T-helper 9 cell (primary cell): ENCODE measurements at places on chromosomes 5 and 9.

DNA sequence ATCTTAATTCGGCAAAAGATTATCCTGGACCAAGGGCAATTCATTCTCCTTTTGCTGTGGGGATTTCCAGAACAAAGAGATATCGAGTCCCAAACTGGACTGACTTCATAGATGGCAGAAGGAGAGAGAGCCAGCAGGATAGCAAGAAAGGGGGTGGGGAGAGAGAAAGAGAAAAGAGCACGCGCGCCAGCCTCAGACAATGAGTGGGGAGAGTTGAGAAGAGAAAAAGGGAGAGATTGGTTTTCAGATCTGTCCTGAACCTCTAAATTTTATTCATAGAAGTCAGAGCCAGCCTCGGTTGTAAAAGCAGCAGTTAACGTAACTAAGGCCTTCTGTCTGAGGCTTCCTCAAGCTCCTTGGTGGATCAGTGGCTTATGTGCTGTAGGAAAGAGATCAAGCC is 55.3 kb upstream of the ALDH1B1 start:
- no peak for DNase-seq

DNA sequence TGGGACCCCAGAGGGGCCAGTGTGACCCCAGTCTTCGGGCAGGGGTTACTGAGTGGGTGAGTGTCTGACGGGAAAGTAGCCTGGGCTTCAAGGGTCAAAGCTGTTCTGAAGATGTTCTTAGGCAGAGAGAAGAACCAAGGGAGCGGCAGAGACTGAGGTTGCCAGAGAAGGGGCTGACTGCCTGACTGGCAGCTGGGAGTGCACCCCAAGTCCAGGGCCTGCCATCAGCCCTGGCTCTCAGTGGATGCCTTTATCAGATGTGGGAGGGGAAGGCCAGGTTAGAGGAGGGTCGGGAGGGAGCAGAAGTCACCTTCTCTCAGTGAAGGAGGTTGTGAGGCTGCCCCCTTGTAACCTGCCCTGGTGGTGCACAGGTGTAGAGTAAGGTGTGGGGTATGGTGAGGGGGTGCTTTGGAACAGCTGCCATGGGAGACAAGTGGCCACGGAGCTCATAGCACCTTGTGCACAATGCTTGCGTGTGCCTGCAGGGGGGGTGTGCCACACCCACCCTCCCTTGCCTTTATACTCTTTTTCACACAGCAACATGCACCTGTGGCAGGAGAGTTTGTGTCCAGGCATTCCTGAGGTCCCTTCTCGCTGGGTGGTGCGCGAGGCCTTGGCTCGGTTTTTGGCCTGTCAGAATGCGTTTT is 18.9 kb downstream of the RALGPS1 start:
- no peak for DNase-seq

DNA sequence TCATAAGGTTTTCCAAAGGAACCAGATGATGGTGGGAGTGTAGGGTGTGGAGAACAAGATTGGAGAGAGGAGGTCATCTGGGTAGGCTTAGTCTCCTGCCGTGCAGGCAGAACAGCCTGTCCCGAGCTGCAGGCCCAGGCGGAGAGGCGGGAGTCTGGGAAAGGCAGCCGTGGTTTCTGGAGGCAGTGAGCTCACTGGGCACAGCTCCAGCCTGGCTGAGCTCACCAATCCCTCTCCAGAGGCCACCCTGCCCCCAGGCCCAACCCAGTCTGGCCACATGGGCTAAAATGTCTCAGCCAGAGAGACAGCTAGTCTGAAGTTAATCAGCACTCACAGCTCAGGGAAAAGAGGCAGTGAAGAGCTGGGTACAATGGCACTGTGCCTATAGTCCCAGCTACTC is 12.3 kb downstream of the P4HA2 start:
- no peak for DNase-seq

DNA sequence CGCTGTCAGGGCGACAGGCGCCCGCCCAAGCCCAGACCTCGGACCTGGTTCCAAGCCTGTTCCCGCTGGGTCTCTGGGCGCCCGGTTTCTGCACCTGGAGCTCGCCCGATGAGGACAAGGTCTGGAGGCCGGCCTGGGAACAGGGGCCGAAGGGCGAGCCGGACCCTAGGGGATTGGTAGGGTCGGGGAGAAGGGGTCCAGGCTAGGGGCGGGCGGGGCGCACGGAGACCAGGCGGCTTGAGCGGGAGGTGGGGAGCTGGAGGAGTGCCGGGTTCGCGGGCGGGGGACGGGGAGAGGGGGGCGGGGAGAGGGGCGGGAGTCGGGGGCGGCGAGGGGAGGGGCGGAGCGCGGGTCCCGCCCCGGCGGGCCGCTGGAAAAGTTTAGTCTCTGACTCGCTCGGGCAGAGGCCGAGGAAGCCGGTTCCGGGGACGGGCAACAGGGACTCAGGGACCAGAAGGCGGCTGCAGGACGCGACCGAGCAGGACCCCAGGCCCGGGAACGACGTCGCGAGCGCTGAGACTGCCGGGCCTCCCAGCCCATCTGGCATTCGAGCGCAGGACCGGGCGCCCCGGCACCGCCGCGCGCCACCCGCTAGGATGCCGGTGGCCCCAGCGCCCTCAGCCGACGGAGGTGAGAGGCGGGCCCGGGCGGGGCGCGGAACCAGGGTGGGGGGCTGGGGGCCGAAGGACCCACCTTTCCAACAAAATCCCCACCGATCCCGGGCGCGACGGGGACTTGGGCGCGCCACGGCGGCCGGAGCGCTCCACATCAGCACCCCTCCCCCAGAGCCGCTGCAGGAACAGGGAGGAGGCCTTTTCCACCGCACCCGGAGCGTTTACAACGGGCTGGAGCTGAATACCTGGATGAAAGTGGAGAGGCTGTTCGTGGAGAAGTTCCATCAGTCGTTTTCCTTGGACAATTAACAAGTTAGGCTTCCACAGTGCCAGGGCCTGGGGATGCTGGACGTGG is at the start of gene S1PR3:
Gene S1PR3 (plus strand): TSS at position 403 of the 969 bp plus-strand sequence. CDS start 9,733 bp downstream, outside the sequence.
- no peak for DNase-seq

DNA sequence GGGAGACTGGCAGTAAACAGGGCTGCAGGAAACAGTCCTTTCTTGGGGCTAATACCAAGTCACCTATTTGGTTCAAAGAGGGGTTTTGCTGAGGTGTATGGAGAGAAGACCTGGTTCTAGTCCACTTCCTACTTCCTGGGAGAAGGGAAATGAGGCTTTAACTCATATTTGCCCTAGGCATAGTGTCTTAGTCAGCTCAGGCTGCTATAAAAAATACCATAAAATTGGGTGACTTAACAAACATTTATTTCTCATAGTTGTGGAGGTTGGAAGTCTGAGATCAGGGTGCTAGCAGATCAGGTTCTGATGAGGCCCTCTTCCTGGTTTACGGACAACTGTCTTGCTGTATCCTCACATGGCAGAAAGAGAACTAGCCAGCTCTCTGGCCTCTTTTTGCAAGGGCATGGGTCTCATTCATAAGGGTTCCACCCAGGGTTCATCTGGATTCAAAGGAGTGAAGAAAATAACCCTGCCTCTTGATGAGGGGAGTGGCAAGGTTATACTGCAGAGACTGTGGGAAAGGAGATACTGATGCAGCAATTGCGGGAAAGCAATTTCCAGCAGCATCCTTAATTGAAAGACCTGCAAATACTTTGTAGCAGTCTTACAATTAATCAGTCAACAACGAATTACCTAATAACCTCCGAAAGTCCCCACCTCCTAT is 40.5 kb downstream of the ANKDD1B start:
- no peak for DNase-seq

DNA sequence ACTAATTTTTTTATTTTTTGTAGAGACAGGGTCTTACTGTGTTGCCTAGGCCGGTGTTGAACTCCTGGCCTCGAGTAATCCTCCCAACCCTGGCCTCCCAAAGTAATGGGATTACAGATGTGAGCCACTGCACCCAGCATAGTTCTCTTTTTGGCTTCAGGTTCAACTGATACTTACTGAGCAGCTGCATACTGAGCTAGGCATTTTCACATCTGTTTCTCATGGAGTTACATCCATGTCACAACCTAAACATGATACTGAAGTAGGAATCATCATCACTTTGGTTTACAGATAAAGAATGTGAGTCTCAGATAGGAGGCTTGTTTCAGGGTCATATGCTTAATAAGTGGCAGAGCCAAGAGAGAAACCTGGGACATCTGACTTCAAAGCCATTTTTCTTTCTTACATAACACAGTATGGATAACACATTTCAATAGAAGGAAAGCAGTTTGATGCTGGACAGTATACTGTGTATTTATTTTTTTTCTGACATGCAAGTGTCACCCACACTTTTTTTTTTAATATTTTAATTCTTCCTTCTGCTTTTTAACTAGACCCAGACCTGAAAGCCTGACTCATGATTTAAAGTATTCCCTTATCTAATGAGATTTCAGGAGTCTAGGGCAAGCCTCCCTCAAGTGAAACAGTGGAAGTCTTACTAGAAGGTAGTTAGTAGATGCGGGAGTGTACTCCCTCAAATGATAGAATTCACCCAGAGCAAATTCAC is 90.8 kb downstream of the HACD4 start:
- no peak for DNase-seq

DNA sequence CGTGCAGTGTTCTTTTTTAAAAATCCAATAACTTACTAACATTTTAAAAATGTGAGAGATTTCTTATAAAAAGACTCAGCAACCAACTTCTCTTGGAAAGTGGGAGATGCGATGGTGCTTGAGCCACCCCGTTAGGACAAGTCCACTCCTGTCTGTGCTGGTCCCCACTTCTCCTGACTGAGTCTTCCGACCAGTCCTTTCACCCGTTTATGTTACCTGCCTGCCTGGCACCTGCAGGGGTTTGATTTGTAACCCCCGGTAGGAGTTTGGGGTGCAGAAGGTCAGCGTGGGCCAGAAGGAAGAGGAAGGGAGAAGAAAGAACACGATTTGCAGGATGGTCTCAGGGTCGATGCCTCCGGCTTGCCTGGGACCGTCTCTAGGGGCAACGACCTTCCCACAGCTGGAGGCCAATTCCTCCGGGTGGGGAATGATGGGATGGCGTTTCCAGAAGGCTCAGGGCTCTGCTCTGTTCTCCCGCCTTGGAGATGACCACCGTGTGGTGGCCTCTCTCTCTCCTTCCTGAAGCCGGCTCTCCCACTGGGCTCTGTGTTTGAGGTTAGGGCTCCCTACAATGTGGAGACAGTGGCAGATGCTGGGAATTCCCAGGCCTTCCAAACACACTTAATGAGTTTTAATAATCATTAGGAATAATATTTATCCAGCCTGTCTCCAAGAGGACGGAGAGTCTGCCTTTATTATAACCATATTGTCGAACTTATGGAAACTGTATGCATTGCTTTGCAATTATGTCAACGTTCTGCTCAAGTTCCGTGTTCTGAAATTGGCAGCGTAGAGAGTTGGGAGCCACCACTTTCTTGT is 14.8 kb downstream of the COL27A1 start:
- no peak for DNase-seq

DNA sequence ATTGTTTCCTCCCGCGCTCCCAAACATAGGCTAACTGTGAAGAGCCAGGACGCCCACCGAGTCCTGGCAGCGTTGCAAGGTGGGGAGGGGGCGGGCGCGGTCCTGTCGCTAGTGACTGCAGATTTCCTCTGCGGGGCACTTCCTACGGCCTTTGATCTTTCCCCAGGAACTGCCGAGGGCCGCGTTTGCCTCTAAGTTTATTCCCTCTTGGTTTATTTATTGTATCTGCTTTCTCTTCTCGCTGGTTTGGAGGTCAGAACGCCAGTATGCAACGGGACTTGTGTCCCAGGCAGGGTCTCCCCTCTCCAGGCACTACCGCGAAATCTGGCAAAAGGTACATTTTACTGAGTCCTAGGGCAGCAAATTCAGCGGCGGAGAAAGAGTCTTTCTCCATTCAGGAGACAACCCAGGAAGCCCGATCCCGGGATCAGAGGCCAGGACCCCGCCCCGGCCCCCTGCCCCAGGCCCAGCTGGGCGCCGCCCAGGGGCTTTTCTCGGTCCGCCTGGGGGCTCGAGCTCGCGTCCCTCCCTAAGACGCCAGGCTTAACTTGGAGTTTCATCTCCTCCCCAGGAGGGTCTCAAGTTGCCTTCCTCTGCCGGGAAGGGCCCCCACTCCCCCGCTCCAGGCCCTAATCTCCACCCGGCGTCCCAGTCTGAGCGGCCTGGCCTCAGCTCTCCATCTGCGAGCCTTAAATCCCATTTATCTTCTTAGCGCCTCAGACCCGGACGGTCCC is 884 bp upstream of the EGFLAM start:
- no peak for DNase-seq

DNA sequence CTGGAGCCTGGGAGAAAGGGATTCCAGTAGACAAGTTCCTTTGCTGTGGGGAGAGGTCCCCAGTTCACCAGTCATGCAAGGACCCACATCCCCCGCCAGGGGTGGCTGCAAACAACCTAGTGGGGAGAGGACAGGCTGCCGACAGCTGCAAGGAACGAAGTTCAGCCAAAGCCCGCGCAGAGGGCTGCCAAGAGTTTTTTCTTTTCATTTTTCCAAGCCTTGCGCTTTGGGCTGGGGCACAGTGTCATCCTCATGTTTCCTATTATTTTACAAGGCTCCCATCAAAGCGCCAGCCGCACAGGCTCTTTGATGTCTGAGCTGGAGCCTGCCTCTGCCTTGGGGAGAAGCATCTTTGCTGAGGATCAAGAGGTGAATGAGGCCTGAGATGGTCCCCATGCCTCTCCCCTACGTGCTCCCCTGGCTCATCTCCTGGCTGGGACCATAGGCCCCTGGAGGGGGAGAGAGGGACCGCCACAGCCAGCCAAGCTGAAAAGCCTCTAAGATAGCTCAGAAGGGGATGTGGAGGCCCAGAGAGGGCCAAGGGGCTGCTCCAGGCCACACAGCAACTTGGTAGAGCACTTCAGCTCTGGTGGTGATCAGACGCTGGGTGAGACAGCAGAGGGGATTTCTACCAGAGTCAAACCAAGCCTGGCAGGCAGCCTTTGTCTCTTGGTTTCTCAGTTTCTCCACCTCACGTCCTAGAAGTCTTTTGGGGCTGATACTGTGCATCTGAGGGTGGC is 50.4 kb upstream of the SYNPO start:
- no peak for DNase-seq

DNA sequence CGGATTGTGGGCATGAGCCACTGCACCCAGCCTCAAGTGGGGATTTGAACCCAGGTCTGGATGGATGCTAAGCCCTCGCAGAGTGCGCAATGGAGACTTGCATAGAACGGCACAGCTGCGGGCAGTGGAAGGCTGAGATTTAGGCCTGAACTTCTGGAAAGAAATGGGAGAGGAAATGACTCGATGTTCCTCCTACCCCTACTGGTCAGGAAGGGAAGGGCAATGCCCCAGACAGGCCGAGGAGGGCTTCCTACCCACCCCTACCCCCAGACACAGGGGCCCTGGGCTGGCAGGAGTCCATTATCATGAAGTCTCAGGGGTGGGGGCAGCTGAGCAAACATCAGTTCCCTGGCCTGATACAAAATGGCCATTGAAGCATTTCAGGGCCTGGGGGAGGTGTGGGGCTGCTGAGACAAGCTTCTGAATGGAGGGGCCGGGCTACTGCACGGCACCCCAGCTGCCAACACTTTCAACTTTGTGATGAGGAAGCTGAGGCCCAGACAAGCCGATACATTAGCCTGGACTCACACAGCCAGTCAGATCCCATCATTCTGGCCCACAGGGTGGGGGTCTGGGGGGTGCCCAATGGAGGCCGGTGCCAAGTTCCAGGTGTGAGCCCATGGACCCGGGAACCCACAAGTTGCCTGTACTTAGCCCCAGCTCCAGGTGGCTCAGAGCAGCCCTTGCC is 13.5 kb upstream of the WDR38 start:
- no peak for DNase-seq

- no peak for DNase-seq
These were observed 48.4 kb downstream of the NDUFAF2 start for GRCh38 chr5:60993425-60993824.

GRCh38 chr9:95017062-95017461 is 290.6 kb downstream of the AOPEP start:
- DNase-seq: no peak
